Stimulated activated CD4-positive, alpha-beta T cell treated with anti-CD3 and anti-CD28 coated beads, Interleukin-12 subunit alpha, Interleukin-12 subunit beta, amount 100 ng/mL, for 48 hours (primary cell): ENCODE measurements at places on chromosomes 5 and 9.

GRCh38 chr9:97412626-97413385, 910 bp downstream of the TDRD7 start:
- no peak for DNase-seq

- DNase-seq, result no peak
These were observed 116.3 kb downstream of the RFX3 start for GRCh38 chr9:3409453-3409852.

GRCh38 chr5:92939428-92939827, 641.6 kb downstream of the NR2F1-AS1 start:
- DNase-seq, result no peak

DNA sequence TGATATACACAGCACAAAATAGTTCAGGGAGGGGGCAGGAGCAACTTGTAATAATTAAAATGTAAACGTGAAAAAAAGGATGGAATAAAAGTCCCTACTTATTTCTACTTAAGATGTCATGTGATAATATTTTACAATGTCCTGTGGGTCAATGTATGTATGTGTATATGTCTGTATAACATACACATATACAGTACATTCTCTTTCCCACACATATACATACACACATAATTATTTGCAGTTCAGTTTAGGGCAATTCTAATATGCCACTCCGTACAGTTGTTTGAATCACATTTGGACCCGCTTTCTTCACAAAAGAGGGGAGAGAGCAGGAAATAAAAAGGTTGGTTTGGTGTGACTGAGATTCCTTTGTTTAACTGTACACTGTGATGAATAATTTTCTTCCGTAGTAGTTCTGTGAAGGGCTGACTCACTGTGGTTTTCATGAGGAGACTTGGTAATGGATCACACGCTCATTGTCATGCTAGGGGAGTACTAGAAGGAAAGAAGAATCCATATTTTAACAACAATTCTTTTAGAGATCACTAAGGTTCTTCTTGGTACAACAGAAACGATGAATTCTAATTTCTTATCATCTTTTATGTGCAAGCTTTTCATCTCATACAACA, 26.2 kb upstream of the ACOT12 start:
- DNase-seq, result no peak

GRCh38 chr5:113087976-113088514, 111.4 kb downstream of the DCP2 start:
- DNase-seq, result no peak

GRCh38 chr9:80948066-80948465, 741.3 kb downstream of the TLE1 start:
- no peak for DNase-seq

DNA sequence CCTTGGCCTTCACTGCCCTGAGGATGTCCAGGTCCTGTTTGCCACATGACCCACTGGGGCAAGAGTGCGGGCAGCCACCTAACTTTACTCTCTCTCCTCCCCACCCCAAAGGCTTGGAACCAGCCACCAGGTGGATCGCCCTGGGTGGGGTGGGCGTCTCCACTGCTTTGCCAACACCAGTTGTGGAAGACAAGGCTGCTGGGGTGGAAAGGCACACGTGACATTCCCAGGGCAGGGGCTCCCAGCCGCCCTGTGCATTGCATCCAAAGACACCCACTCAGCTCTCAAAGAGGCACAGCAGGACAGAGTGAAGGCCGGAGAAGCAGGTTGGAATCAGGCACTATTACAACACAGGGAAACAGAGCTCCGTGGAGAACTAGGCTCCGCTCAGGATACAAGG, 162.2 kb downstream of the OLFM1 start:
- DNase-seq, result no peak

- DNase-seq, result no peak
These were observed 17.2 kb upstream of the HK3 start for GRCh38 chr5:176916337-176916736.

DNA sequence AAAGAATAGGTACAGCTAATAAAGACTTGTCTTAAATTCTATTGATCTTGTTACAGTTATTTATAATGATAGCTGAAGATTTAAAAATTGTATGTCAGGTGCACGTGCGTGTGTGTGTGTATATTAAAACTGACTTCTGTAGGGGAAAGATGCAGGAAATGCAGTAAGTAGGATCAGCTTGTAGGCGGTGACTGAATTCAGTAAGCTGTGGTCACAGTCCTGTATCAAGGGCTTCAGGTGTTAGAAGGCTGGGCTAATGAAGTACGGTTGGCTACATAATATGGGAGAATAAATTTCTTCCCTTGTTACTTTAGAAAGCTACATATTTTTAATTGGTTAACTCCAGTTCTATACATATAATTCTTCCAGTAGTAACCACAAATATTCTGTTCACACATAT, 54.2 kb downstream of the LNPEP start:
- no peak for DNase-seq

DNA sequence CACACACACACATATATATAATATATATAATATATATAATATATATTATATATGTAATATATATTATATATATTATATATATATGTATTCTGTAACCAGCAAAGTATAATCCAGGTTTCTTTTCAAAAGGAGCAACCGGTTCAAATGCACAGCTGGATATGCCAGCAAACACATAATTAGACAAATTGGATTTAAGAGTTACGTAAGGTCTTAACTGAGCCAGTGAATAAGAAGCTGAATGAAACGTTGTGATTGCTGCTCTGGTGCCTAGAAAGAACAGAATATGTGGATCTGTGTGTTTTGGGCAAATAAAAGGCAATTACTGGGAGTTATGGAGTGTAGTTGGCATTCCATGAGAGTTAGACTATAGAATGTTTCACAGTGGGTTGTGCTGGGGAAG, 178.1 kb downstream of the SLF1 start:
- no peak for DNase-seq

GRCh38 chr9:33143241-33143661, 23.9 kb downstream of the B4GALT1 start:
- DNase-seq, result no peak

GRCh38 chr5:103298117-103298516, 39.6 kb downstream of the MACIR start:
- DNase-seq, result no peak

- DNase-seq, result no peak
These were observed 3.0 kb upstream of the TUSC1 start for GRCh38 chr9:25681266-25681665.

GRCh38 chr5:133421394-133421793, 190.9 kb downstream of the FSTL4 start:
- DNase-seq, result no peak

- no peak for DNase-seq
These were observed 168.9 kb downstream of the MAPKAP1 start for GRCh38 chr9:125538092-125538473.

DNA sequence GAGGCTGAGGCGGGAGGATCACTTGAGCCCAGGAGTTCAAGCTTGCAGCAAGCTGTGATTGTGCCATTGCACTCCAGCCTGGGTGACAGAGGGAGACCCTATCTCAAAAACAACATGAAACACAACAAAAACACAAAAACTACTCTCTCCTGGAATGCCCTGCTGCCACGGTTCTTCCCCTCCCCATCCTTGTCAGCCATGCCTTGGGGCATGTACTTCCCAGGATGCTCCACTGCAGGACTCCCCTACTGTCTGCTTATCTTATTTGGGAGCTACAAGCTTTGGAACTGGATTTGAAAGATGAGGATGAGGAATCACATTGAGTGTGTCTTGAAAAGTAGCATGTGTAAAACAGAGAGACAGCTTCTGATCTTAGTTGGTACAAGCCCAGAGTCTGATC, 40.1 kb upstream of the KIAA1958 start:
- no peak for DNase-seq

DNA sequence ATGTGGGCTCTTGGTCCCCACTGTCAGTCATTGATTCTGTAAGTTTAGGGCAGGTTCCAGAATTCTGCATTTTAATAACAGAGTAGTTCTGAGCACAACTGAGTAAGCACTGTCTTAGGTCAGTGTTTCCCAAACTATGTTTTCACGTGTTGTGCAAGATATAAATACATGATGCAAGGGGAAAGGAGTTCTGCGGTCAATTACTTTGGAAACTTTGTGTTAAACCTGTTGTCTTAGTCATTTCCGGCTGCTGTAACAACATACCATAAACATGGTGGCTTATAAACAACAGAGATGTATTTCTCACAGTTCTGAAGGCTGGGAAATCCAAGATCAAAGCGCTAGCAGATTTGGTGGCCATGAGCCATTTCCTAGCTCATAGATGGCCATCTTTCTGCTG, 69.8 kb downstream of the EQTN start:
- no peak for DNase-seq

DNA sequence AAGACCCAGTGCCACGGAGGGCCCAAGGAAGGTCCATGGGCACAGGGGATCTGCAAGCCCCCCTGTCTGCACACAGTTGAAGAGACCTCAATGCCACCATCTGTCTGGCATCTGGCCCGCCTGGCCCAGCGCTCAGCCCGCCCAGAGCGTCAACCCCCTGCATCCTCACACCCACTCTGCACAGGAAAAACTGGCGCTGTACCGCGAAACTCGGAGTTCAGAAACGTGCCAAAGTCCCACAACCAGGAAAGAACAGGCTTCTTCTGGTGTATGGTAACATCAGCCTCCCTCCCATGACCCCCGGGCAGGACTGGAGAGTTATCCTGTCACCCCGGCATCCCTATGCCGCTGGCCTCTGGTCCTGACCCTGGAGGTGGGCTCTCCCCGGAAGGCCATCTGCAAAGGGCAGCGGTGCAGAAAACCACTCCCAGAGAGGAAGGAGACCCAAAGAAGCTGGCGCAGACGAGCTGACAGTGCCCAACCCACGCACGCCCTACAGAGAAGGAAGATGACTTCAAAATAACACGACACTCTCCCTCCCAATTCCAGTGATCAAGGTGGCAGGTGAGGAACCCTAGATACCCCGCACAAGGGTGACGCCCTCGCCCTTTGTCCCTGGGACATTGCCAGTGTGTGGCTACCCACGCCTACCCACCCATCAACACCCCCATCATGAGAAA, 18.9 kb downstream of the VAV2 start:
- DNase-seq, result no peak

- DNase-seq, result peak; percentile 2
These were observed 70.2 kb upstream of the ALDH1A1 start for GRCh38 chr9:73023025-73023541.

DNA sequence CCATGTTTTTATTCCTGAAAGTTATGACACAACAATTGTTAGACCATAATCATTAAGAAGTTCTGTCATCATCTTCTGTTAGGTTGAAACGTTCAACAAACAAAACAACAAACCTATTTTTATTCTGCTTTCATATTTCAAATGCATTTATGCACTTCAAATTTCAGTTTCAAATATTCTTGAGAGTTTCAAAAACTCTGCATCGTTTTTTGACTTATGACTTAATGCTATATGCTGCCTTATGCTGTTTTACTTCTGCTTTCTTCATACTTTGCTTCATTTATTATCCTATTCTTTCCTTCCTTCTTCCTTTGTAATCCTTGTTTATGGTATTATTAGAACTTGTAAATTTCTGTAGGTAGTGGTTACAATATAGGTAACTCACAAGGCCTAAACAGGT, 95.0 kb downstream of the PCSK1 start:
- DNase-seq, result no peak
